ENCODE measurements at places on chromosomes 2 and 18.

GRCh38 chr2:53516650-53517049 lies 251.0 kb upstream of the CHAC2 start:
- no peak for DNase-seq

GRCh38 chr2:41579806-41580205 lies 468.0 kb upstream of the PKDCC start:
- no peak for DNase-seq

DNA sequence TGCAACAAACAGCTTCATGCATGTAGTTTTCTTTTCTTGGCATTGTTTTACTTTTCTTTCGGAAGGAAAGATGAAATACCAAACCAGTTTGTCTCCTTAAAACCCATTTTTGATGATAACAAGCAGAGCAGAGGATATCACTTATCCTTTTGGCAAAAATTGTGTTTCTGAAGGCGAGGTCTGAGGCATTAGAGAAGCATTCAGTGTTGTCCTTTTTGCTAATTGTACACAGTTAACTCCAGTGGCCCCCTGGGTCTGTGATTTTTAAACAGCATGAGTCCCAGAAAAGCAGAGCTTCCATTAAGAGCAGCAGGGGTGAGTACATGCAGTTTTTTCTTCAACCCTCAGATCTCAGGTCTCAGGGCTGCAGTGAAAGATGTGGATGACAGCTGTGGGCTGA lies 41.3 kb downstream of the TTC39C start:
- no peak for DNase-seq

DNA sequence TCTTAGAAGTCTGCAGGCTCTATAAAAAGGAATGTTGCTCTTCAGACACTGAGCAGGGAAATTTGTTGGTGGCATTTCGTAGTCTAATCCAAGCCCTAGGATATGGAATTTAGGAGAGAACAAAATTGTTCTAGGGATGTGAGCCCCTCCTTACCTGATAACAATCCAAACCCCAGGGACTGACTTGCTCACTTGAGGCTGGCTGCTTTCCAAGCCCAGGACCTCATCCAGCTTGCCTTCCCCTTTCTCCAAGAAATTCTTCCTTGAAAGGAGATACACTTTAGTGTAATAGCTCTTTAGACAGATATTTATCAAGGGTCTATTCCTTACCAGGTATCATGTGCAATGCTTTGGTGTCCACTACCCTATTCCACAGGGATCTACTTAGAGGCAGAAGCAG lies 279.8 kb downstream of the C1D start:
- no peak for DNase-seq

GRCh38 chr2:173763641-173764040 lies 201.5 kb downstream of the SP3 start:
- DNase-seq = no peak

DNA sequence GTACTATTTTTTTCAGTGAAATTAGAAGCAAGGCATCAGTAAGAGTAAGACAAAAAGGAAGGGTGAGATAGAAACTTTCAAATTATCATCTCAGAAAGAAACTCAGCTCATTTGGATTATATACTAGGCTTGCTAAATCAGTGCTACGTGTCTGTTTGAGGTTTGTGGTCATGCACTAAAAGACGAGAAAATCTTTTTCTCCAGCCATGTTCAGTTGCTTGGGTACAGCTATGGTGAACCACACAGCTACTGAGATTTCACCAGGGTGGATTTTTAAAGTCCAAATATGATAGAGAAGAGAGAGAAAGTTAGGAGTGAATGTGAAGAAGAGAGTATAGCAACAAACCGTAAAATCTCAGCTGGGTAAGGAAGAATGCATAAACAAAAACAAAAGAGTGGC lies 161.6 kb downstream of the PTH2R start:
- no peak for DNase-seq

Measured in activated CD8-positive, alpha-beta memory T cell treated with anti-CD3 and anti-CD28 coated beads for 1 hour (primary cell).